ENCODE measurements at places on chromosomes 2 and 18. TPM values are rescaled to one million over a fixed set of nuclear protein-coding genes. Genes with fewer than 3 reads are reported as not detected.

Gene CHRNG
- total RNA-seq, result not detected

Gene LBH
- 285 TPM for total RNA-seq

- peak; percentile 74 for DNase-seq
Observed at GRCh38 chr2:25700221-25700660, 26.9 kb upstream of the DTNB start.

DNA sequence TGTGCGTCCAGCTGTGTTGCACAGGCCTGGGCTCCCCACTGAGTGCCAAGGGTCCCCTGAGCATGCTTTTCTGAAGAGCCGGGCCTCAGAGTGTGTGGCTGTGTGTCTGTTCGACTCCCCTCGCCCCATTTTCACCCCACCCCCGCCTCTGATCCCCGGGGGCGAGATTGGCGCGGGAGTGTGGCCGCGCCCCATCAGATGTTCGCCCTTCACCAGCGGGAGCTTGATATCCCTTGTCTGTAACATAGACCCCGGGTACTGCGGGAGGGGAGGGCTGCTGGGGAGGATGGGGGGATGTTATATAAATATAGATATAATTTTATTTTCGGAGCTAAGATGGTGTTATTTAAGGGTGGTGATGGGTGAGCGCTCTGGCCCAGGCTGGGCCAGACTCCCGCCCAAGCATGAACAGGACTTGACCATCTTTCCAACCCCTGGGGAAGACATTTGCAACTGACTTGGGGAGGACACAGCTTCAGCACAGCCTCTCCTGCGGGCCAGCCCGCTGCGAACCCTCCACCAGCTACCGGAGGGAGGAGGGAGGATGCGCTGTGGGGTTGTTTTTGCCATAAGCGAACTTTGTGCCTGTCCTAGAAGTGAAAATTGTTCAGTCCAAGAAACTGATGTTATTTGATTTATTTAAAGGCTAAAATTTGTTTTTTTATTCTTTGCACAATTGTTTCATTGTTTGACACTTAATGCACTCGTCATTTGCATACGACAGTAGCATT, 1.5 kb downstream of the RHOB start:
- peak; percentile 59 for DNase-seq

DNA sequence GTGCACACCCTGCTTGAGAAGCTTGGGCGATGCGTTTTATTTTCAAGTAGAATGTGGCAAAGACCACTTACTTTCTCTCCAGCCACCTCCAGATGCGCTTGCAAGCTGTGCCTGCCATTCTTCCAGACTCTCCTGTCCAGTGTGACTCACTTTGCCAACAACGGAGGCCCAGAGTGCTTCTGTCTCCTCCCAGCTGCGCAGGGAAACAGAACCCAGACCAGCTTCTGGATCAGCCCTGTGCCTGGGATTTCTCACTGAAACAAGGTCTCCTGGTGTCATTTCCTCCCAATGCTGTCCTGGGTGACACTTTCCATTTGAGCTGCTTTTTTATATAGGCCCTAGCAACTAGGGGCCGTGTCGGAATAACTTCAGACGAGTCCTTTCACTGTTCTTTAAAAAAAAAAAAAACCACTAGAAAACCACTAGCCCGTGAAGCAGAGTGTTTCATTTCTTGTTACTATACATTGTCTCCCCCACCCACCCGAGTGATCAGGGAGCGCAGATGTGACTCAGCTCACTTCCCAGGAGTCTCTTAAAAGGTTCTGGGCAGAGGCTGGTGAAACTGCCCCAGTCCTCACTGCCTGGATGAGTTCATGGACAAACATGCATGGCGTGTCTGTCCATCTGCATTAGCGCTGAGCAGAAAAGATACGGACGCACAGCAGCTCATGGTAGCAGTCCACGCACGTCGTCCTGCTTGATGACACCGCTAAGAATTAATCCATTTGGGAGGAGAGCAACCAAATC, 25.3 kb upstream of the RPL31 start:
- no peak for DNase-seq

Gene PID1
- total RNA-seq, result 4.9 TPM

GRCh38 chr2:106115250-106115649, 78.9 kb downstream of the UXS1 start:
- DNase-seq, result peak; percentile 60

Gene CCDC74B
- total RNA-seq, result 3.8 TPM

DNA sequence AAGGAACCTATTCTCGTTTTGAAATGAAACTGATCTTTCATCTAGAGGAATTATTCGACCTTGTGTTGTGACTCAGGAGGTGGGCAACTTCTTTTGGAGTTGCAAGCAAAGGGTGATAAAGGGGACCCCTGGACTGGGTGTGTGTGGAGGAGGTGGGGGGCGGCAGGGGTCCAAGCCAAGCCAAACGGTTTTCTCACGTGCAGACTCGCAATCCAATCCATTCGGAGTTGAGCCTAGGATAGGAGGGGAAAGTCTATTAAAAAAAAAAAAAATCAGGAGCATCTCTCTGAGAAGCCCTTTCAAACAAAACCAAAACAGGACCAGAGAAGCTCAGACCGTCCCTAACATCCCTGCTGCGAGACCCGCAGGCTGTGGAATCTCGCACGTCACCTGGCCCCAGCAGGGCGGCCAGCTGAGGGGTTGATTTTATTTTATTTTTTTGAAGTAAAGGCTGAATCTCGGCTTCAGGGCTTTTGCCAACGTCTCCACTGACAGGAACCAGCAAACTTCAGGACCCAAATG, 3.7 kb upstream of the ZEB2 start:
- DNase-seq, result peak; percentile 51
